Activated naive CD8-positive, alpha-beta T cell treated with anti-CD3 and anti-CD28 coated beads for 36 hours (primary cell): ENCODE measurements at places on chromosomes 12 and 14.

DNA sequence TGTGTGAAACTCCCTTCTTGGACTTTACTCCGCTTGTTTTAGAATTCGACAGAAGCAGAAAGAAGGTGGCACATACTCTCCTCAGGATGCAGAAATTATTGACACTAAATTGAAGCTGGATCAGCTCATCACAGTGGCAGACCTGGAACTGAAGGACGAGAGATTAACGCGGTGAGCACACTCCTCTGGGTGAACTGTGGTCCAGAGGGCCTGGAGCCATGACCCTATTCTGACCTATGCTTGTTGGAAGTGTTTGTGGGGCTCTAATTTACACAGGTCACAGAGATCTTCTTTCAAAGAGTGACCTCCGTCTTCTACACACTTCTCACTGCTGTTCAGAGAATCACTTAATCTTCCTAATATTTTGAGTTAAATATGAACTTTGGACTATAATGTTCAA, 72.5 kb upstream of the MYF6 start:
- no peak for DNase-seq

- DNase-seq, result no peak
Observed at GRCh38 chr12:13372386-13372785, 175.9 kb downstream of the EMP1 start.

- DNase-seq, result no peak
Observed at GRCh38 chr12:106141452-106141851, 2.7 kb upstream of the NUAK1 start.

GRCh38 chr14:32121948-32122347, 44.8 kb downstream of the ARHGAP5 start:
- no peak for DNase-seq
